Fibroblast of lung (primary cell): ENCODE measurements at places on chromosomes 2 and 18. TPM values are rescaled to one million over a fixed set of nuclear protein-coding genes. Genes with fewer than 3 reads are reported as not detected.

GRCh38 chr2:48306409-48307284 lies 223.3 kb upstream of the STON1 start:
- no peaks in the 10 kb centered on the region for H3K4me1 ChIP-seq
- H3K27me3 ChIP-seq: no peaks in the 10 kb centered on the region
- no peak overlapping the region for H3K4me3 ChIP-seq
- no peak overlapping the region for H3K27ac ChIP-seq

- H3K27me3 ChIP-seq: no peaks in the 10 kb centered on the region
- no peaks in the 10 kb centered on the region for H3K36me3 ChIP-seq
- no peak overlapping the region for H3K27ac ChIP-seq
- peak; percentile 32 for DNase-seq
These were observed 33.7 kb upstream of the C18orf32 start for GRCh38 chr18:49520661-49521145.

DNA sequence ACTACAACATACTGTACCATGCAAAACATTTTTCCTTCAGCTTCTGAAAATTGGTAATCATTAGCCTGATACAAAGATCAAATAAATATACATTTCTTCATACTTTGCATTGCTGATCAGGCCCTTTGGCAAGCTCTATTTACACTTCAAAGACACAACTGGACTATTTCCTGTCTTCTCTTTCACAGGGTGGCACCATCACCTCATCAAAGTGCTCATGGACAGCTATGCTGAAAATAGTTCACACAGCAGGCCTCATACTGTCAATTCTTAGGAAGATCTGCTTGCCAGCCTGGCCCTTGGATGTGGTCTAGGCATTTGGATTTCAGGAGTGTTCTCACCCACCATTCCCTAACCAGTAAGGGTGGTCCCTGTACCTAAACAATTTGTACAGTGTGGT lies 33.9 kb downstream of the FBXO15 start:
- no peaks in the 10 kb centered on the region for H3K4me1 ChIP-seq
- H3K27me3 ChIP-seq: no peaks in the 10 kb centered on the region
- H3K36me3 ChIP-seq: no peaks in the 10 kb centered on the region
- no peak for DNase-seq
- H3K27ac ChIP-seq: no peak overlapping the region

DNA sequence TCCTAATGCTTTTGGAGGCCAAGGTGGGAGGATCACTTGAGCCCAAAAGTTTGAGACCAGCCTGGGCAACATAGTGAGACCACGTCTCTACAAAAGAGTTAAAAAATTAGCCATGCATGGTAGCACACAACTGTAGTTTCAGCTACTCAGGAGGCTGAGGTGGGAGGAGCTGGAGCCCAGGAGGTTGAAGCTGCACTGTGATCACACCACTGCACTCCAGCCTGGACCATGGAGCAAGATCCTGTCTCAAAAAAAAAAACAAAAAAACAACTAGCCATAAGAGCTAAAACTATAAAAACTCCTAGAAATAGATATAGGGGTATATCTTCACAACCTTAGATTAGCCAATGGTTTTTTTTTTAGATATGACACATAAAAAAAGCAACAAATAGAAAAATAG lies 16.9 kb upstream of the COL6A3 start:
- H3K36me3 ChIP-seq: no peaks in the 10 kb centered on the region
- no peaks in the 10 kb centered on the region for H3K27me3 ChIP-seq
- peaks cover 25% of the 10 kb centered on the region for H3K4me1 ChIP-seq
- H3K27ac ChIP-seq: no peak overlapping the region
- DNase-seq: no peak

DNA sequence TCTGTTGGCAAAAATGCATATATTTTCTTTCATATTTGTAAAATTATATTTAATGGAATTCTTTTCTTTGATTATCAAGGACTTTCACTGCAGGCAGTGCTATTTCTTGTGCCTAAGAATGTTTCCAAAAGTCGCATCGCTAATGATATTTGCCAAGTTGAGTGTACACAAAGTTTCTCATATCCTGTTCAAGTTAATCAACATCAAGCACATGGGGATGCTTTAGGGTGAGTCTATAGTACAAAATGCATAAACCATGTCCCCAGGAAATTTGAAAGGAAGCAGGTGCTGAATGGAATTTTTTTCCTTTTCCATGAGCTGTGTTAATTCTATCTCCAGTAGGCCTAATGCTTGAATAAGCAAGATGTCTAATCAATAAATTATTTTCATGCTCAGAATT lies 129.7 kb downstream of the GALNT1 start:
- no peaks in the 10 kb centered on the region for H3K4me1 ChIP-seq
- DNase-seq: no peak
- H3K36me3 ChIP-seq: no peaks in the 10 kb centered on the region
- no peaks in the 10 kb centered on the region for H3K27me3 ChIP-seq
- no peak overlapping the region for H3K27ac ChIP-seq
- no peak overlapping the region for H3K4me3 ChIP-seq

DNA sequence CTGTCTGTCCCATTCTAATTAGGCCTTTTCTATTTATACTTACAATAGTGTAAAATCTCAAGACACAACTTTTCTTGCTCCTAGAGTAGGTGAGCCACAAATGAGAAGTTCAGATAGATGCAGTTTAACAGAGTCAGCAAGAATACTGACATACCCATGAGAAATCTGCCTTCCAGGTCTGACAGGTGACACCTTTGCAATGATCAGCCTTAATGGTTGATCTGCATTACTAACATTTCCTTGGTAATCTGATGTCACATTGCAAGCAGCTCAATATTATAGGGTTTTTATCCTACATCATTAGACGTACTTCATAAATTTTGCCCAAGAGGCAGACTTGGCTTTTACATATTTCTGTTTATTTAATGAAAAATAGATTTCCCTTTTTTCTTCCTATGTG lies 359.3 kb upstream of the VWC2L start:
- H3K4me1 ChIP-seq: no peaks in the 10 kb centered on the region
- DNase-seq: no peak
- H3K27me3 ChIP-seq: no peaks in the 10 kb centered on the region
- H3K27ac ChIP-seq: no peak overlapping the region
- no peaks in the 10 kb centered on the region for H3K36me3 ChIP-seq

GRCh38 chr2:85981579-85982247 lies 92.9 kb upstream of the ST3GAL5 start:
- no peaks in the 10 kb centered on the region for H3K36me3 ChIP-seq
- no peaks in the 10 kb centered on the region for H3K4me1 ChIP-seq
- peaks cover 13% of the 10 kb centered on the region for H3K27me3 ChIP-seq
- DNase-seq: no peak

DNA sequence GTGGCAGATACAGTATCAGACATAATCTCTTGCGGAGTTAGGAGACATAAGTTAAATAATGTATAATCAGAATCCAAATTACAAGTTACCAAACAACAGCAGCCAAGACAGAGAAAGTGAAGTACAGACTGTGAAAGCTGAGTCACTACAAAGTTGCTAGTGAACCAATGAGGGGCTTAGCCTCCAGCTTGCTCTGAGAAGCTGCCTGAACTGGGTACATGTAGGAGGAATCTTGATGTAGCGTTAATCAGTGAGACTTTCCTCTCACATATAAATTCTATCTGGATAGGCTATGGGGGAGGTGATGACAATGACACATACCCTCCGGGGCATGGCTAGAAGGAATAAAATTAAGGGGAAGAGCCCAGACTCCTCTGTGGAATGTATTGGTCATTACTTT lies 1234.3 kb upstream of the DDX18 start:
- no peak overlapping the region for H3K27ac ChIP-seq
- no peaks in the 10 kb centered on the region for H3K36me3 ChIP-seq
- H3K27me3 ChIP-seq: no peaks in the 10 kb centered on the region

DNA sequence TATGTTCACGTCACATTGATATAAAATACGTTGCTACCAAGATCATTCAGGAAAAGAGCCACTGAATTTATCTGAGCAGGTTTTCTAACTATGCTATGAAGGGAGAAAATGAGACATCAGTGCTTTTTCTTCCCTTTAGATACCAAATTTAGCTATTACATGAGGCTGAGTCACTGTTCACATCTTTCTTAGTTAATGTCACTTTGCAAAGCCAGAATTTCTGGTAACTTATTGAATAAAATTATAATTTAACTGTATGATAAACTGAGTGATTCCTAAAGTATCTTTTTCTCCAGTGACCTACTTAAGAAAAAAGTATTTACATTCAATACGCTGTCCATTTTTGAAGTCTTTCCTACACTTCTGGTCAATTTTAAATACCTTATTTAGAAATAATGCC lies 22.7 kb downstream of the C1D start:
- H3K4me1 ChIP-seq: peaks cover 3% of the 10 kb centered on the region
- H3K27ac ChIP-seq: no peak overlapping the region
- DNase-seq: peak; percentile 48

GRCh38 chr2:145666552-145666951 lies 1146.6 kb upstream of the ZEB2 start:
- no peaks in the 10 kb centered on the region for H3K27me3 ChIP-seq
- no peaks in the 10 kb centered on the region for H3K36me3 ChIP-seq
- H3K4me3 ChIP-seq: no peak overlapping the region
- H3K4me1 ChIP-seq: no peaks in the 10 kb centered on the region
- H3K27ac ChIP-seq: no peak overlapping the region

DNA sequence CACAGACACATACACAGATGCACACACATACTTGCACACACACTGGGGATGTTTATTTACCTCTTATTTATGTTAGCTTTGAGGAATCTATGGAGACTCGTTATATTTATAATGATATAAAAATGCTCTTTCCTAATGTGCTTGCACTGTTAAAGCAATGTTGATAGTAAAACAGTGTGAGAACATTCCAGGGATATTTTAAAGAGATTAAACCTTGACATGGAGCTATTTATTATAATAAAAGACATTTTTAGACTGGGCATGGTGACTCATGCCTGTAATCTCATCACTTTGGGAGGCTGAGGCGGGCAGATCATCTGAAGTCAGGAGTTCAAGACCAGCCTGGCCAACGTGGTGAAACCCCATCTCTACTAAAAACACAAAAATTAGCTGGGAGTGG lies 557.3 kb upstream of the ZNF804A start:
- no peaks in the 10 kb centered on the region for H3K36me3 ChIP-seq
- H3K27me3 ChIP-seq: no peaks in the 10 kb centered on the region
- no peaks in the 10 kb centered on the region for H3K4me1 ChIP-seq

GRCh38 chr18:54736981-54737380 lies 91.3 kb upstream of the RAB27B start:
- H3K36me3 ChIP-seq: no peaks in the 10 kb centered on the region
- no peak overlapping the region for H3K27ac ChIP-seq
- no peak overlapping the region for H3K4me3 ChIP-seq

- peaks cover 2% of the 10 kb centered on the region for H3K4me1 ChIP-seq
- H3K4me3 ChIP-seq: no peak overlapping the region
- H3K36me3 ChIP-seq: no peaks in the 10 kb centered on the region
- no peak for DNase-seq
- H3K27me3 ChIP-seq: no peaks in the 10 kb centered on the region
These were observed 91.2 kb upstream of the RANBP2 start for GRCh38 chr2:108627911-108628567.

- H3K36me3 ChIP-seq: peaks cover 2% of the 10 kb centered on the region
- H3K27me3 ChIP-seq: no peaks in the 10 kb centered on the region
- no peak overlapping the region for H3K4me3 ChIP-seq
- DNase-seq: no peak
These were observed 70.4 kb downstream of the LRRFIP1 start for GRCh38 chr2:237697586-237698357.

GRCh38 chr18:52888014-52888413 lies 548.0 kb downstream of the DCC start:
- H3K4me1 ChIP-seq: no peaks in the 10 kb centered on the region
- H3K4me3 ChIP-seq: no peak overlapping the region
- no peaks in the 10 kb centered on the region for H3K27me3 ChIP-seq
- H3K36me3 ChIP-seq: no peaks in the 10 kb centered on the region
- no peak for DNase-seq

GRCh38 chr2:46392561-46393346 lies 86.6 kb upstream of the TMEM247 start:
- no peak overlapping the region for H3K27ac ChIP-seq
- no peaks in the 10 kb centered on the region for H3K27me3 ChIP-seq
- DNase-seq: no peak
- no peak overlapping the region for H3K4me3 ChIP-seq
- peaks cover 4% of the 10 kb centered on the region for H3K36me3 ChIP-seq

HNMT gene
- 139 and 163 TPM in 2 replicates for total RNA-seq

PSMG2 gene
- total RNA-seq: 72.8 and 74.5 TPM in 2 replicates

MATN3 gene
- 0.51 and 2.3 TPM in 2 replicates for total RNA-seq

EML6 gene
- 0.26 and 1.3 TPM in 2 replicates for total RNA-seq
